Stimulated activated naive CD8-positive, alpha-beta T cell treated with anti-CD3 and anti-CD28 coated beads, Interleukin-15, amount 100 ng/mL, for 72 hours (primary cell): ENCODE measurements at places on chromosomes 2 and 18.

DNA sequence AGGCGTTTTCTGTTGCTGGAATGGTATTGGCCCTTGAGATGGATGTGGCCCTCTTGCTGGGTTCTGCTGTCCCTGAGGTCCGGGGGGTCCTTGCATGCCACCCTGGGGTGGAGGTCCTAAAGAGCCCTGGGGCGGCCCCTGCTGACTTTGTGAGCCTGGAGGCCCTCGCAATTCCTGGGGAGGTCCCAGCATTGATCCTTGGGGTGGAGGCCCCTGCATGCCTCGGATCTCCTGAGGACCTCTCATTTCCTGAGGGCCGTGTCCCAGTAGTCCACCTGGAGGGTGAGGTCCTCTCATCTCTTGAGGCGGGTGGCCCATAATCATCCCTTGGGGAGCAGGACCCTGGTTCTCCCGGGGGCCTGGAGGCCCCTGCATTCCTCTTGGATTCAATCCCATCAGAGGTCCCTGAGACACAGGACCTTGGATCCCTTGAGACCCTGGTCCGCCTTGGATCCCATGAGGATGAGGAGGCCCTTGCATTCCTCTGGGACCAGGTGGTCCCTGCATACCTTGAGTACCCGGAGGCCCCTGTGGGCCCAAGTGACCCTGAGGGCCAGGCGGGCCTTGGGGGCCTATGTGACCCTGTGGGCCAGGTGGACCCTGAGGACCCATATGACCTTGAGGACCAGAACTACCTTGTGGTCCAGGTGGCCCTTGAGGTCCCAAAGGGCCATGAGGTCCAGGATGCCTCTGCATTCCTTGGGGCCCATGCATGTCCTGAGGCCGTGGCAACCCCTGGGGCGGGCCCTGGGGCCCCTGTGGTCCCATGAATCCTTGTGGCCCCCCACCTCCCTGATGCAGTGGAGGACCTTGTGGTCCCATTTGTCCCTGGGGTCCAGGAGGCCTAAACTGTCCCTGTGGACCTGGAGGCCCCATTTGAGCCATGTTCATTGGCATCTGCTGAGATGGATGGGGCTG, 18.3 kb downstream of the SFT2D3 start:
- no peak for DNase-seq

DNA sequence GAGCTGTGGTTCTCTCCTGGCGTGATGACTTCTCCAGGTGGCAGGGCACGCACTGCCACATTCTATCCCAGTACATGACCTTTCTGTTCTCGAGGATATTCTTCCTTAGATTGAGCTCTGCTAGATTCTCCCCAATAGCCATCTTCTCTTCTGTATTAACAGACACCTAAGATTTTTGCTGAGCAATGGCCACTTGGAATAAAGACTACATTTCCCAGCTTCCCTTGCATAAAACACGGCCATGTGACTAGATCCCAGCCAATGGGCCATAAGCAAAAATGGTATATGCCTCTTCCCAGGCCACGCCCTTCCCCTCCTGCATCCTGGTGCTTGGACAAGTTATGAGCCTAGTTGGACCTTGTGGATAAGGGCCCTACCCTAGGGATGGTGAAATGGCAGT, 82.1 kb downstream of the EIF2AK3 start:
- DNase-seq, result no peak

DNA sequence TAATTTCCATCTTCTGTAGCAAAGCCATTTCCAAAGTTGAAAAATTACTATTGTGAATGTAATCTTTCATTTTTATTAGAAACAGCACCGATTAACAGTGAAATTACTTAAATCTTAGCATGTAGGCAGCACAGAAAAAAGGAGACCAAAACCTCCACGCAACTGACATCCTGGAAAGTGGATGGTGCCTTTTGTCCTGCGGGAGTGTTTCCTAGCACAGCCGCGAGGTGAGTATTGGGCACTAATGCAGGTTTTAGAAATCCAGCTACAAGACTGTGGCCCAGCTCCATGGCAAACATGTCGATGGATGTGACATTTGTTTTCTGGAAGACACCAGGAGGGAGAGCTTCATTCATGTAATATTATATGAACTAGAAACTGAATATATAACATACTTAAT, 86.9 kb downstream of the MBP start:
- no peak for DNase-seq

DNA sequence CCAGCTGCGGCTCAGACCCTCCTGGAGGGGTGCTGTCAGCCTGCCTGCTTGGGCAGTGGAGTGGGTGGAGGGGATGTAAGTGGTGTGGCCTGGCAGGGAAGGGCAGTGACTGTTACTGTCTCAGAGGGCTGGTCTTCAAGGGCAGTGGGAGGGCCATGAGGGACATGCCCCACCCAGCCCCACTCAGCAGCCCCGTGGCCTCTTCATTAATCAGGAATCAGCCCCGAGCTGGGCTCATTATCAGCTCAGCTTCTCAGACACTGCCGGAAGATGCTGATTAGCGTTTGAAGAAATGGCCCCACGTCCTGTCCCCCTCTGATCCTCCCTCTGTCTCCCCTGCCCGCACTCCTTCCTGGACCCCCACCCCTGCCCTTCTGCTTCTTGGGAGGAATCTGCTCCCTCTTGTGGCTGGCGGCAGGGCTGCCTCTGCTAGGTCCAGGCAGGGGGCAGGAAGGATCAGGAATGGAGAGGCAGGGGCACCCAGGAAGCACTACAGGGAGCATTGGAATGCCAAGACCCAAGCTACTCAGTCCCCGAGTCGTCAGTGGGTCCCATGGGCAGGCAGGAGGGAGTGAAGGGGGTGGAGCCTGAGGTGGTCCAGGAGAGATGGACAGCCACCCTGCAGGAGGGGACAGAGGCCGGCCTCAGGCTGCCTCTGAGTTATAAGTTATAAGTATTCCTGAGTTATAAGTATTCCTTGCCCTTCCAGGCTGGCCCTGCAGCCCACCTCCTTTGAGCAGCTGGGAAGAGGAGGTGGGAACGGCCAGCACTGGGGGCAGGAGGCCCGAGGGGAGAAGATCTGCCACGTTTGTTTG, 7.0 kb downstream of the ASIC4 start:
- no peak for DNase-seq

DNA sequence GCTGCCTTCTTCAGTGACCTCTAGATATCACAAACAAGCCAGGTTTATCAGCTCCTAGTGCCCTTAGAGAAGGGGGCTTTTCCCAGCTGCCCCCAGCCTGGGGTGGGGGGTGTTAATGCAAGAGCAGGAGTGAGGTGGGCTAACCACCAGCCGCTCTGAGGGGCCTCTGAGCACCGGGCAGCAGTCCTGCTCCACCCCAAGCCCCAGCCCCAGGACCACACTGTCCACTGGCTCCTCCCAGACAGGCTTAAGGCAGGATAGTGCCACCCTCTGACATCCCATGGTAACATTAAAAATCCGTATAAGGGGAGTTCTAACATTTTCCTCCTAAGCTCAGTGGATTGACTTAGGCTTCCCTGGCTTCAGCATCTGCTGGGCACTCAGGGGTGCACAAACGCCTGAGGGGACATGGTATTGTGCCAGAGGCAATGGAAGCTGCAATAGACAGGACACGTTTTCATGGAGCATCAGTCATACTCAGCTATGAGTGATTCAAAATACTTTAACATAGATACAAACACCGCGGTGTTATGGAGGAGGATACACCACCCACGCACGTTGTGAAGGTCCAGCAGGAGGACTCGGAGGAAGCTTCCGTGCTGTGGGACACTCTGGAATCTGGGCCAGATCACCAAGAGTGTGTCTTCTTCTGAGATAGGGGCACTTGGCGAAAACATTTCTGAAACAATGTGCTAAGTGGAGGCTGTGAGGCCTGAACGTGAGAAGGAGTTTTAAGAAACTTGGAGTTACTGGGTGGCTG, 112.7 kb upstream of the EPC2 start:
- DNase-seq, result no peak

DNA sequence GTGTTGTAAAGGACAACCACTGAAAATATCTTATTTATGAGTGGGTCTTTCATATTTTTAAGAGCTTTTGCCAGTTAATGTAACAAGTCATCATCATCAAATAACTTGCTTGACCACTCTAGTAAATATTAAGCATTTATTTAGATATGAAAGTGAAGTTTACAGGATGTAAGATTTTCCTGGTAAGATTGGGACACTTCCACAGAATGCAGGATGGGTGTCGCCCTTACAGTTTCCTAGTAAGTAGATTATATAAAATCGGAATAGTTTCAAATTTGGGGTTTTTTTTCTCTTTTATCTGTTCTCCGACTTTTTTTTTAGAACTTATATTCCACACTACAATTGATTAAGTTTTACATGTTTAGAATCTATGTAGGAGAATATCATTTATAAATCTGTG, 14.8 kb upstream of the SLC40A1 start:
- no peak for DNase-seq

- no peak for DNase-seq
Observed at GRCh38 chr18:44701227-44701626, 20.5 kb downstream of the SETBP1 start.

- no peak for DNase-seq
Observed at GRCh38 chr2:2271469-2271941, 59.6 kb downstream of the MYT1L start.

- DNase-seq, result no peak
Observed at GRCh38 chr2:27627963-27628766, 647 bp downstream of the CCDC121 start.

GRCh38 chr2:25190536-25190935, 22.2 kb upstream of the POMC start:
- DNase-seq, result no peak

GRCh38 chr2:217685255-217685605, 317.6 kb downstream of the TNS1 start:
- no peak for DNase-seq

DNA sequence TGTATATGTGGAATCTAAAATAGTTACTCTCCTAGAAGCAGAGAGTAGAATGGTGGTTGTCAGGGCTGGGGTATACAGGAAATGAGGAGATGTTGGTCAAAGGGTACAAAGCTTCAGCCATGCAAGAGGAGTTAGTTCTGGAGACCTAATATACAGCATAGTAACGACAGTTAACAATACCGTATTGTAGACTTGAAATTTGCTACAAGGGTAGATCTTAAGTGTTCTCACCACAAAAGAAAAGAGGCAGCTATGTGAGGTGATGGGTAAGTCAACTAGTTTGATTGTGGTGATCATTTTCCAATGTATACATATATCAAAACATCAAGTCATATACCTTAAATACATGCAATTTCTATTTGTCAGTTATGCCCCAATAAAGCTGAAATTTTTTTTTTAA, 98.2 kb upstream of the CYP1B1 start:
- no peak for DNase-seq

DNA sequence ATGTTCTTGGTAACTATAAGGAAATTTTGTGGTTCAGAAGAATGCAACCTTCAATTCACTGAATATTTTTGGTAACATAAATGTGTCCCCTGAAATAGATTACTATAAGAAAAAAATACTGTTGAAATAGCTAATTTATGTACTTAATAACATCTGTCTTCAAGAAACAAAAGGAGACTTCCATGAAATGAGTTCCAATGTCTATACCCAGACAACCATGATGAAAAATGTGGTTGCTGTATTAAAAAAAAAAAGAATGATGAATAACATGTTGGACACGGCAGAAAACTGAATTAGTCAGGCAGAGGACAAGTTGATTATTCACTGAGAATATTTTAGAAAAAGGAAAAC, 98.5 kb downstream of the TACR1 start:
- DNase-seq, result no peak
